ENCODE measurements at places on chromosomes 2 and 18.

- DNase-seq: no peak
These were observed 50.1 kb downstream of the MAP2 start for GRCh38 chr2:209473930-209474419.

DNA sequence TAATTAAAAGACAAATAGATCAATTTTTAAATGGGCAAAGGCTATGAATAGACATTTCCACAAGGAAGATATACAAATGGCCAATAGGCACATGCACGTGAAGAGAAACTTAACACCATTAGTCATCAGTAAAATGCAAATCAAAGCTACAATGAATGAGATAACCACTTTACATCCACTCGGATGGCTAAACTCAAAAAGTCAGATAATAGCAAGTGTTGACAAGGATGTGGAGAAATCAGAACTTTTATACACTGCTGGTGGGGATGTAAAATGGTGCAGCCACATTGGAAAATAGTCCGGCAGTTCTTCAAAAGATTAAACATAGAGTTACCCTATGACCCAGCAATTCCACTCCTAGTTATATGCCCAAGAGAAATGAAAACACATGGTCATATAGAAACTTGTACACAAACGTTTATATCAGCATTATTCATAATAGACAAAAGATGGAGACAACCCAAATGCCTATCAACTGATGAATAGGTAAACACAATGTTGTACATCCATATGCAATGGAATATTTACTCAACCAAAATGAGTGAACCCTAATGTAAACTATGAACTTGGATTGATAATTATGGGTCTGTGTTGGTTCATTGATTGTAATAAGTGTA, 51.1 kb downstream of the SMAD7 start:
- DNase-seq: no peak

DNA sequence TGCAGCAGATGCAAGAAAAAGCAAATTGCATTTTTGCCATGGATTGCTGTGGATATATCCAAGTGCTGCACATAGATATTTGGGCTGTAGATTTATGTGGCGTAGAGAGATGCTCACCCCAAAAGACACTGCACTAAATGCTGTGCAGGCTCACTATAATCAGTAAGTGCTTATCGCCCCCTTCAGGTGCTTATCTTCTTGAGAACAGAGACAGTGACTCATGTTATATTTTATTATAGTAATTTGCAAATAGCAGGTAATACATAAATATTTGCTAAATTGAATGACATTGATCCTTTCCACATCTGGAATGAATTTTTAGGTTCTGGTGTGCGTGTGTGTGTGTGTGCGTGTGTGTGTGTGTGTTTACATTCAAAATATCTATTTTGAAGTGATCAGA, 36.8 kb upstream of the PLEKHM3 start:
- no peak for DNase-seq

GRCh38 chr18:43650426-43650825, 373.1 kb upstream of the SYT4 start:
- DNase-seq: no peak

DNA sequence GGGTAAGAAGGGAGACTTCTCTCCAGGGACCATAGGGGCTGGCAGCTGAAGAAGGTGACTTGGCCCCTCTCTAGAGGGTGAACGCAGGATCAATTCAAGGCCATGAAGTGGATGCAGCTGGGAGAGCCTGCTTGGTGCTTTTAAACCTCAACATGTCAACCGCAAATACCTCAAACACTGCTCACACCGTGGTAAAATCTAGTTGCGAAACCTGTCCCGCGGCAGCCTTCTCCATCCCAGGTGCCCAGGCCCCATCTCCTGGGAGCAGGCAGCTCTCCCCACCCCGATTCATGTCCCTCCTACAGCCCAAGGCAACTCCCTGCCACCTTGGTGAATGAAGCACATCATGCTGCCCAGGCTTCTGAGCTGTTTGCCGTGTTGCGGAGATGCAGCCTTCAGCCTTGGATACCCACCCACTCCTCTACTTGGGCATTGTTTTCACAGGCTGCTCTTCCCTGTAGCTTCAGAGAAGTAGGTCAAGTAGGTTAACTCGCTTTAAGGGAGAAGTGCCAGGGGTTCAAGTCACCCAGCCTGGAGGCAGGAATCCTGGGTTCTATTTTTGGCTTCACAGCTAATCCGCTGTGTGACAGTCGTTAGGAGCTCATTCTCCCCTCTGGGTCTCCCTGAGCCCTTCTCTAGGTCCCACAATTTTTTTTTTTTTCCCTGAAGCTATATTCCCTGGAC, 6.2 kb upstream of the EFR3B start:
- no peak for DNase-seq

DNA sequence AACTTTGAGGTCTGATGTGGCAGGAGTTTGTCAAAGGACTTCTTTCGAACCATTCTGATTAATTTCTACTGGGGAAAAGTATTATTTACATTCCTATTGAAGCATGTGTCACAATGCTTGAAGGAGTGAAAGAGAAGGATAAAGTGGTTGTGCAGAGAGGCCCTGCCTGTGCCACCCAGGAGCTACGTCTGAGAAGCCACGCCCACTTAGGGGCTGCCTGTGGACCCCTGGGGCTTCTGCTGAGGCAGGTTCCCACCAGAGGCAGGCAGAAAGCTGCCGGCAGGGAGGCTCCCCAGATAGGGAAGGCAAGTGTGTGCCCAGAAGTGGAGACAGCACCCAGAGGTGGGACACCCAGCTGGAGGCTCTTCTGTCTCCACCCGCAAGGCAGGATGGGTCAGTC, 47.4 kb downstream of the GBX2 start:
- DNase-seq: no peak

DNA sequence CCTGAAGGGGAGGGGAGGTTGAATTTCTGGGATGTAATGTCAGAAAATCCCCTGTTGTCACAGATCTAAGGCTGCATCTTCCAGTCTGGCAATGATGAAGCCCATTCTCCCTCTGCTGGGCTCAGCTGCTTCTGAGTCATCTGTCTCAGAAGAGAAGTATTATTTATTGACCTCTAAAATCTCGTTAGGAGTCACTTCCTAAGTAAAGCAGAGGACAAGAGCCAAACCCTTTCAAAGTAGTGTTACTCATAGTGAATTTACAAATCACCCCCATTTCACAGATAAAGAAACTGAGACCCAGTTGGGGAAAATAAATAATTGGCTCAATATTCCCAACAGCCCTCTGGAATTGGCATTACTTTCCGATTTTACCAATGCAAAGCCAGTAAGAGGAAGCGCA, 167.3 kb upstream of the SKOR2 start:
- no peak for DNase-seq

DNA sequence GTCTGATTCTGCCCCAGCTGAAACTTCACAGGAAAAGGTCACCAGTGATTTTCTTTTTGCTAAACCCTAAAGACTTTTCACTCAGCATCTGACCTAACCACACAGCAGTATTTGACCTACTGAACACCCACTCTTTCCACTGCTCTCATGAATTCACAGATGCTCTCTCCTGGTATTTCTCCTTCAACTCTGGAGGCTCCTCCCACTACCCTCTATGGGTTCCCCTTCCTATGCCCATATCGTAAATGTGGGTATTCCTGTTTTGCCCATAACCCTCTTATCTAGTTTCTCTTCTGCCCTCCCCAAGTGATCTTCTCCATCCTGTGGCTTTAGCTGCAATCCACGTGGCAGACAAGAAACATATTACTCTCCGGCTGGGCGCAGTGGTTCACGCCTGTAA, 7.6 kb downstream of the PLEKHM3 start:
- no peak for DNase-seq

GRCh38 chr2:46275995-46276394, 21.2 kb upstream of the EPAS1 start:
- no peak for DNase-seq

DNA sequence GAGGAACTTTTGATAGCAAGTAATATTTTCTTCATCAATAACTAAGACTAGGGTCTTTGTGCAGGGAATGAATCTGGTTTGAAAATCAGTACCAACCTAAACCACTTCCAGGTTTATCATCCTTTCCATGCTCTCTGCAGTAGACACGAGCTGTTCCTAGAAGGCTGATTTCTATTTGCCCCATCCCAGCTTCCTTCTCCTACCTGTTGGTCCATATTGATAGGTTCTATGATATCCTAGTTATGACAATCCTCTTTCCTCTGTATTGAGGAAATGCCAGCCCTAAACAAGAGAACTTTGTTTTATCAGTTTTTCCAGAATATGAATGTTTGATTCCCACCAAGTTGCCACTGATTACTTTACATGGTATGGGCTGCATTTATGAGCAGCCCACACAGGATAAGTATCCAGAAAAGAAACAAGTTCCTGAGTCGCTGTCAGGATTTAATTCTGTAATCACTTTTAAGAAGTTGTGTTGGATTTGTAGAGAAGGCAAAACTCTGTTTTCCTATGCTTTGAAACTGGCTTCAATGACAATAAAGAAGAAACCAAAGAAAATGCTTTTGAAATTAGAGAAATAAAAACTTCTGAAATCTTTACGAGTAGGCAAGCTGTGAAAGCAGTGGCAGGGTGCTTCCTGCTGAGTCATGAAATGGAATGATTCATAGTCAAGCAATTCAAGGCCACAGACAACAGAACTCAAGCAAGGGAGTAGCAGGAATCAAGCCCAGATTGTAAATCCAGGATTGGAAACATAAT, 37.3 kb upstream of the TANK start:
- no peak for DNase-seq

DNA sequence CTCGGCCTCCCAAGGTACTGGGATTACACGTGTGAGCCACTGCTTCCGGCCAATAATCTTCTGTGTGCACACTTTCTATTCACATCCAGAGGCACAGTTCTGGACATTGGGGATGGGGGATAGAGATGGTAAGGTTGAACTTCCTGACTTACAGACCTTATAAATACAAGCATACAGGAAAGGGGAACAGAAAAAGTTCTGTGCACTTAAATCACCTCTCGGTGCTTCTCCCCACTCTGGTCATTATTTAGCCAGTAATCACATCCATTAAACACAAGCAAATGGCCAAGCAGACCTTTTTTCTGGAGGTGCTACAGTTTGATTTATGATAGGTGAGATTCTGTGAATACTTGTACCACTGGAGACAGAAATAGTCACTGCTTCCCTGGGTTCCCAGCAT, 110.6 kb downstream of the CRIM1 start:
- DNase-seq: no peak

DNA sequence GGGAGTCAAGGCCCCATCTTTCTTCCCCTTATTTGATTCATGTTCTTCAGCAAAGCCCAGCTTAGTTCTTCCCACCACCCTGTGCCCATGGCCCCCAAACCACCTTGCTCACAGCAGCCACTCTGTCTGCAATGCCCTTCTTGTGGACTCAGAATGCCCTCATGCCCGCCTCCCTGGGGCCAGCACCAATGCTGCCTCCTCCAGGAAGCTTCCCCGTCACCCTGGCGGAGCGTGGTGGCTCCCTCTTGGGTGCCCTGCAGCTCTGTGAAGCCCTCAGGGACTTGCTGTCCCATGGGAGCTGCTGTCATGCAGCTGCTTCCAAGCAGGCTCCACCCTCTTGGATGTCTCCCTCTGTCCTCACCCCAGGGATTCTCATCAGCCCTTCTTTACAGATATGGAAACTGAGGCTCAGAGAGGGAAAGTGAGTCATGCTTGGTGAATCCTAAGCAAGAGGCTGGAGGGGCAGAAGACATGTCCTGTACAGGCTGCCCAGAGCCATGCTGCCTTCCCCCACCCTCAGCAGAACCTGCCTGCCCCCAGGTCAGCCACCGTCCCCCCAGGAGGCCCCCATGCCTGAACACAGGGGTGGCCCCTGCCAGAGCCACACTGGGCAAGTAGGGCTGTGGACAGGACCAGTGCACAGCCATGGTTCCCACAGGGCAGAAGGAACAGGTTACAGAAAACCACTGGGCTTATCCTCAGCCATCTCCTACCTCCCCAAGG, 11.8 kb upstream of the DUSP2 start:
- no peak for DNase-seq

- DNase-seq: no peak
These were observed 15.1 kb downstream of the MYCN start for GRCh38 chr2:15955232-15955988.

DNA sequence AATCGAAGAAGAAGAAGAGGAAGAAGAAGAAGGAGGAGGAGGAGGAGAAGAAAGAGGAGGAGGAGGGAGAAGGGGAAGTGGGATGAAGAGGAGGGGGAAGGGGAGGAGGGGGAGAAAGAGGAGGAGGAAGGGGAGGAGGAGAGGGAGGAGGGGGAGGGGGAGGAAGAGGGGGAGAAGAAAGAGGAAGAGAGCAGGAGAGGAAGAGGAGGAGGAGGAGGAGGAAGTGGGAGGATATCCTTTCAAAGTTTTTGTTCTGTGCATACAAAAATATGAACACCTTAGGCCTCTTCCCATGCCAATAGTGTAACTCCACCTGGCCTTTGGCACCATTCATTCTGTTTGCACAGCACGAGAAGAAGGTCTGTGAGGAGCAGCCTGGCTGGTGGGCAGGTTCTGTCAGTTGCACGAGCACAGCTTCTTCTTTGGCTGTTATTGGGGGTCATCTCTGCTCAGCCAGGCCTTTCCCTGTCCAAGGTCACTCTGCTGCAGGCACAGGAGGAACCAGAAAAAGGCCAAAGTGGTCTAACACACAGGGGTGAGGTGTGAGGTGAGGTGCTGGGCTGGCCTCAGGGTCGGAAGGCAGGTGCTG, 25.8 kb upstream of the PLB1 start:
- DNase-seq: no peak

DNA sequence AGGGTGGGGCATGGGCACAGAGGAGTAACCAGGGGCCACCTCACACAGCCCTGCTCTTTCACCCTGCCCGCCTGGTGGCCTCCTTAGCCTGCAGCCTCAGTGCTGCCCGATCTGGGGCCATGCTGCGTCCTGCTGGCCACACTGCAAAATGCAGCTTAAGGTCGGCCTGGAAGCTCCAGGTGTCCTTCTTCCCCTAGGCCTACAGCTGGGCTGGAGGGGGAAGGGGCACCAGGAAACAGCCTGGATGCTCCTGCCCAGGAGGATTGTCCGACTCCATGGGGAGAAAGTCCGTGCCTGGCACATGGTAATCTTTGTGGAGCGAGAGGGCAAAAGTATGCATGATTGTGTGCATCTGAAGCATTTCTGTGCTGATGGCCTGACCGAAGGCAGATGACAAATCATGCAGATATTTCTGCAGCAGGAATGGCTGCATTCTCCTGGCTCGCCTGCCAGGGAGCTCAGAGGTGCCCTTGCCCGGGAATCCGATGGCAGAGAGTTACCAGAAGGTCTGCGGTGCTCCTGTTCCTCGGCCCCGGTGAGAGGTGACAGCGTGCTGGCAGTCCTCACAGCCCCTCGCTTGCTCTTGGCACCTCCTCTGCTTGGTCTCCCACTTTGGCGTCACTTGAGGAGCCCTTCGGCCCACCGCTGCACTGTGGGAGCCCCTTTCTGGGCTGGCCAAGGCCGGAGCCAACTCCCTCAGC, 12.8 kb upstream of the ALPP start:
- DNase-seq: peak; percentile 13

GRCh38 chr2:68925295-68925896, 27.3 kb downstream of the GKN2 start:
- DNase-seq: peak; percentile 11

- DNase-seq: peak; percentile 40
These were observed 182.7 kb downstream of the RPIA start for GRCh38 chr2:88874063-88874657.

GRCh38 chr18:45554389-45554737, 60.9 kb upstream of the SLC14A2 start:
- DNase-seq: no peak

GRCh38 chr2:2879781-2880180, 497.8 kb downstream of the EIPR1 start:
- no peak for DNase-seq
